ENCODE measurements at places on chromosomes 2 and 18.

- no peak for DNase-seq
Measured at GRCh38 chr2:77939370-77939769, 417.2 kb upstream of the LRRTM4 start.

DNA sequence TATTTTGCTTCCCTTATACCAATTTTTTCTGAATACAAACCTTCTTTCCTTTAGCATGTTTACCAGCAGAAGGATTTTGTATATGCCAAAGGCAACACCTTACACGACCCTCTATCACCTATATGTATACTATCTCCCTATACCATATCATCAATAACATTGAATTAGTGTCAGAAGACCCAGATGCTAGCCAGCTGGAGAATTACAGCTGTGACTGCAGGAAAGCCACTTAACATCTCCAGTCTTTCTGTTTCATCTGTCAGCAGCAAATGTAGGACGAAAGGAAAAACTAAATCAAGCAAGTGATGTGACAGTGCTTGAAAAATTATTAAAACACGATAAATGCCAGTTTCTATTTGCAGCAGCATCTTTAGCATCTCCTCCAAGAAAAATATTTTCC lies 193.7 kb downstream of the STK39 start:
- DNase-seq, result no peak

GRCh38 chr2:219689676-219690628 lies 62.5 kb downstream of the SLC4A3 start:
- peak; percentile 36 for DNase-seq

DNA sequence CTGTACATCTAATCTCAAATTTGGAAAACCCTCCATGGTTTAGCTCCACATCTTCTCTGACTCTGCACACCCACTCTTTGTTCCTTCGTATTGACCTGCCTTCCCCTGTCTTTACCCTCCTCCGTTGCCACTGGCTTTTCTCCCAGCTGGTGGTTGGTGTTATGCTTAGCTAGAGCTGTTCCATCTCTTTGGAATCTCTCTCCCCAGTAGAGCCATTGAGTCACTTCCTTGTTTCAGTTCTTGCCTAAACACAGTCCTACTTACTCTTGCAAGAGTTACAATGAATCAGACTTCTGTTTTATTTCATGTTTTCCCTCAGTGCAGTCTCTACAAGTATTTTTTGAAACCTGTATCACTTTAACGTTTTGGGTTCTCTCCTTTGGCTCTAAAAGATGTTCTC lies 263.9 kb downstream of the LTBP1 start:
- DNase-seq, result no peak

- no peak for DNase-seq
Measured at GRCh38 chr2:240569523-240569997, 1.3 kb downstream of the RNPEPL1 start.

DNA sequence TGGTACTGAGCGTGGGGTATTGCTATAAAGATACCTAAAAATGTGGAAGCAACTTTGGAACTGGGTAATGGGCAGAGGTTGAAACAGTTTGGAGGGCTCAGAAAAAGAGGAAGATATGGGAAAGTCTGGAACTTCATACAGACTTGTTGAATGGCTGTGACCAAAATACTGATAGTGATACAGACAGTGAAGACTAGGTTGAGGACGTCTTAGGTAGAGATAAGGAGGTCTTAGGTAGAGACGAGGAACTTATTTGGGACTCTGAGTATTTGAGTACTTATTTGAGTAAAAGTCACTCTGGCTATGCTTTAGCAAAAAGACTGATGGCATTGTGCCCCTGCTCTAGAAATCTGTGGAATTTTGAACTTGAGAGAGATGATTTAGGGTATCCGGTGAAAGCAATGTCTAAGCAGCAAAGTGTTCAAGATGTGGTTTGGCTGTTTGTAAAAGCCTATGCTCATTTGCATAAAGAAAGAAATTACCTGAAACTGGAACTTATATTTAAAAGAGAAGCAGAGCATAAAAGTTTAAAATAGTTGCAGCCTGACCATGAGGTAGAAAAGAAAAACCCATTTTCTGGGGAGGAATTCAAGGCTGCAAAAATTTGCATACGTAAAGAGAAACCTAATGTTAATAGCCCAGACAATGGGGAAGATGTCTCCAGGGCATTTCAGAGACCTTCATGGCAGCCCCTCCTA lies 219.6 kb downstream of the PDE1A start:
- no peak for DNase-seq

- no peak for DNase-seq
Measured at GRCh38 chr18:60668583-60668982, 296.0 kb upstream of the MC4R start.

DNA sequence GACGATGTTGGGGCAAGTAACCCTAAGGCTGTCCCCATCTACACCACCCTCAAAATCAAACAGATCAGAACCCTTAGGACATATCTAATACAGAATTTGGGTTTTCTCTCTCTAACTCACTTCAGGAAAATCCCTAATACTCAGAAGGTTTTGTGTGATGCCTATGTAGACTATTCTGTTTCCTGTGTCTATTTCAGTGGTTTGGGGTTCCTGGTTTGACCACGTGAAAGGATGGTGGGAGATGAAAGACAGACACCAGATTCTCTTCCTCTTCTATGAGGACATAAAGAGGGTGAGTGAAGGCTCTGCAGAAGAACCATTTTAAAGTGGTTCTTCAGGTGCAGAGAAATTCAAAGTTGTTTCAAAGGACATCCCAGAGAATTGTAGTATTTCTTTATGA lies 16.3 kb downstream of the SULT1C2 start:
- DNase-seq, result peak; percentile 7

GRCh38 chr2:102486941-102487702 lies 14.1 kb downstream of the SLC9A4 start:
- DNase-seq, result no peak

DNA sequence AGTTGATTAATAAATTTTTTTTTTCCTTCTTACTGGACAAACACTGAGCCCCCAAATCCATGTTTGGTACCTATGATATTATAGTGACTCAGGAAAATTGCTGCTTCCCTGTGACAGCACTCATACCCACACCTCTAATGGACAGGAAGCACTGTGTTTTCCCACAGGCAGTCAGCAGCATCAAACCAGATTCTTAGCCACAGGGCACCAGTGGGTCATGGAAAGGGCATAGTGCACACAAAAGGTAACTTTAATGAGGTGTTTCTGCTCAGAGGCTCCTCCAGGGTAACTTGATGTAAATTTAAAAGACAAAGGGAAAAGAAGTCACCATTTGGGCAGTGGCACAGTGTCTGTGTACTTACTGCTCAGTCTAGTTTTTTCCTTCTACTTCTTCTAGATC lies 34.1 kb downstream of the SERPINB11 start:
- no peak for DNase-seq

DNA sequence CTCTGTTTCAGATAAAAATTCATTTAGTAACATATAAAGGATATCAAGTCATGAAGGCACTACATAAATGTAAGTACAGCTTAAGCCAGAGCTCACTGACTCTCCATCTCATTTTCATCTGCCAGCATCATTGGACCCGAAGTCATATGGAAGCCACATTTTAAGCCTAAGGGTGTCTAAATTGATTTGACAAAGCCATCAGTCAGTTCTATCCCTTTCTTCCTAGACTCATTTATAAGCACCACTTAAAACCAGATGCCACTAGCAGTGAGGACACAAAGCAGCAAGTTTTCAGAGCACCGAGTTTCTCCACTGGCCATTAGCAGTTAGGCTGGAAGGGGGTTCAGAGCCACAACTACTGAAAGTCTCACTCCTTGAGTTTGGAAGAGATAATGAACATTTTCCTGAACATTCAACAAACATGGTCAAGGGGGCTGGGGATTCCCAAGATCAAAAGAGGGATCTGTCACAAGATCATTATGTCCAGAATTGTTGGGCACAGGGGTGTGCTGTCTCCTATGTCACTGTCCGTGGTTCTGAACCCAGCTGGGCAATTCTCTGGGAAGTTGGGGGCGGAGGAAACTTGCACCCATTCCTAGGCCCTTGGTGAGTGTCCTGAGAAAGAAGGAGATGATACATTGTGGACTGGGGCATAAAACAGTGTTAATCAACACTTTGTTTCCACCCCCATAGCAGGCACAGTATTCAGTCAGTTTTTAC lies 158.5 kb upstream of the LMAN1 start:
- DNase-seq, result no peak

GRCh38 chr2:216289470-216289869 lies 82.8 kb downstream of the MARCHF4 start:
- DNase-seq, result no peak

DNA sequence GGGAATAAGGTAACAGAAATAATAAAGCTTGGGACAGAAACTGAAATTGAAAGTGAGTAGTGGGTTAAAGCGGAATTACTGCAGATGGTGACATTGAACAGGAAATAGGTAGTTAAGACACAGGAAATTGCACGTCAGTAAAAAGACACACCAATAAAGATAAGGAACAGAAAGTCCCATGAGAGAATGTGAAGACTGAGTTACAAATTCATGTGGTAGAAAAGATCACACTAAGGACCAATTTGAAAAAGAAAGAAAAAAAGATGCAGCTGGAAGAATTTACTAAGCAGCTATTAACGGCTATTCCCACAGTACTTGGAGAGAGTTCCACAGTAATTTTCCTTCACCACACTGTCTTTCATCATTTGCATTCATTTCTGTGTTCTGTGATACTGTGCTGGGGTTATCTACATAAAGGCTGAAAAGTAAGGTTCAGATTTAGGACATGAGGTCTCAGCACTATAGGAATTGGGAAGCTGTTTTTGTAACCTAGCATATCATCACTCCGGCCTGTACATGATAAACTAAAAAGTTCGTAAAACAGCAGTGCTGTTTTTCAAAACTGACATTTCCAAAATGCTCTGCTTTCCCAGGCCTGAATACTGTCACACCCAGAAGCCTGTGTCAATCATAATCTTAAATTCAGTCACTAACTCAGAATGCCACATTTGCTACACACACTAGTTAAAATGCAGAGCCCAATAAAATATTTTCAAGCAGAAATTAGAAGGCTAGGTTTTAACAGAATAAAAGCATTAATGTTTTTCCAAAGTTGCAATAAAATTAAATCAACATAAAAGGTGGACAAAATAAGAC lies 42.9 kb downstream of the SRBD1 start:
- peak; percentile 30 for DNase-seq

- no peak for DNase-seq
Measured at GRCh38 chr18:57929922-57930321, 114.1 kb upstream of the NEDD4L start.

- no peak for DNase-seq
Measured at GRCh38 chr18:11276678-11277077, 127.3 kb upstream of the PIEZO2 start.

DNA sequence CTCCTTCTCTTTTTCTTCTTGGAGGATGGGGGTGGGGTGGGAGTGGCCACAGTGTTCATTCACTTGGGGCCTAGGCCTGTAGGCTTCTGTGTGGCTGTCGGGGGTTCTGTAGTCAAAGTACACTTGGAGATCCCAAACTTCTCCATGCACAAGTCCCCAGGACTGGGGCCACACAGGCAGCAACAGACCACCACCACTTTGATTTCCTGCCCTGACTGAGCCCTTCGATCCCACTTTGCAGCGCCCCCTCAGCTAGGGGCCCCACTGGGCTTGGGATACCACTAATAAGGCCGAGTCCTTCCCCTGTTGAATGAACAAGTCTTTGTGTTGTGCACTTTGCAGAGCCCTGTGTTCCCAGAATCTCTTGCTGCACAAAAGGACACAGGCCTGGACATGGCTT lies 5.5 kb upstream of the TEX51 start:
- no peak for DNase-seq

DNA sequence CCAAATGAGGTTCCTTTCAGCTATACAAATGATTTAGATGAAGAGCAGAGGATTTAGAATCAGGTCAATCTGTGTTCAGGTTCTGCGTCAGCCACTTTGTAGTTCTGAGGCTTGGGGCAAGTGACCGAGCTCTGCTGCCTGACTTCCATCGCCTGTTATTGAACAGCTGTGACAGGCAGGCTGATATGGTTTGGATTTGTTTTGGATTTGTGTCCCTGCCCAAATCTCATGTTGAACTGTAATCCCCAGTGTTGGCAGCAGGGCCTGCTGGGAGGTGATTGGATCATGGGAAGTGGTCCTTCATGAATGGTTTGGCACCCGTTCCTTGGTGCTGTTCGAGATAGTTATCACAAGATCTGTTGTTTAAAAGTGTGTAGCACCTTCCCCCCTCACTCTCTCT lies 18.6 kb downstream of the TYMS start:
- DNase-seq, result no peak

- no peak for DNase-seq
Measured at GRCh38 chr18:28439870-28440269, 262.9 kb upstream of the CDH2 start.

GRCh38 chr18:79624356-79625170 lies 55.0 kb upstream of the CTDP1 start:
- DNase-seq, result no peak

DNA sequence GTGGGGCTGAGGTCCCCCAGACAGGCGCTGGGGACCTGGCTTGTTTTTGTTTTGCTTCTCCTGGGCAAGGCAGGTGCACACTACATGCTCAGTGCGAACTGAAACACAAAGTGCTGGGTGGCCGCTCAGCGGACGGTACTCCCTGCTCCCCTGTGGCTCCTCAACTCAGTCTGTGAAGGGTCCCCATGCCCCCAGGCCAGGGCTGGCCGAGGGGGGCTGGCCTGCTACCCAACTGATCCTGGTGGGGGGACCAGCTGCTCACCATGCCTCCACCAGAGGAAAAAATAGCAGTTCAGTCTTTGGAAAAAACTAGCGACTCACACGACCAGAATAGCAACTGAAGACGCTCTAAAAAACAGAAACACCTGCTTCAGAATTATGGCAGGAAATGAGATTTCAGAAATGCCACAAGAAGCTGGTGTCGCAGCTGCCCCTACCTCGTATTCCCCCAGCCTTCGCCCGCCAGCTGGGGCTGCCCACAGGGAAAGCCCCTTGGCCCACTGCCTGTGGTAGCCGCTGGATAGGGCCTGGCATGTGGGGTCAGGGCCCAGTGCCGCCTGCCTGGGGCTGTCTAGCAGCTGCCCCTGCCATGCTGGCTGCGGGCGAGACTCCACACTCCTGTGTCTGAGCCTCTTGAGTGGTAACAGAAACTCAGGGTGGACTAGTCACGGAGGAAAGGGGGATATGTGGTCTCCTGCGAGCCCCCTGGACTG lies 43.7 kb downstream of the MEX3C start:
- DNase-seq, result peak; percentile 29

- no peak for DNase-seq
Measured at GRCh38 chr2:180385601-180386201, 378.6 kb upstream of the CWC22 start.

GRCh38 chr2:105055613-105056012 lies 17.7 kb downstream of the MRPS9 start:
- DNase-seq, result no peak

DNA sequence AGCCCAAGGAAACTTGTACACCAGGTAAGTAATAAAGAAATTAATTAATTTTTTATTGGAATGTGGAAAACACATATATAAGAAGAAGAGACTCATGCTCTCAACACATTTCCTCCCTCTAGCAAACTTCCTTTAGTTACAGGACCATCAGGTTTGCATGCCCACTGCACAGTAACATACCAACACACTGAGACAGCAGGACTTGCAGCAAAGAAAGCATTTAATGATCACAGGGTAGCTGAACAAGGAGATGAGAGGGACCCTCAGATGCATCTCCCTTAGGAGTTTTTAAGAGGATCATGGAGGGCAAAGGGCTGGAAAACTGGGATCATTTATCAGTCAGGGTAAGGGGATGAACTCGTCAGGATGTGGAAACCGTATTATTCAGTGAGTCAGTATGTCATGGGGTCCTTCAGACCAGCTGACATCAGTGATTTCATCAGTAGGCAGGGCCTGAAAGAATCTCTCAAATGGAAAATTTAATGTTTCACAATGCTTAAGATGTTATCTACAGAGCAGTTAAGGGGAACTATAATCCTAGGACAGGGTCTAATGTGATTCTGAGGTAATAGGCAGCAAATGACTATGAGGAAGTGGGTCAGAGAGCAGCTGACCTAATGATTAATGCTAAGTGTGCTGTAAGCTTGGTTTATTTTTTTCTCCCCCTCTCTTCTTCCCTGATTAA lies 193.8 kb upstream of the RND3 start:
- no peak for DNase-seq

Data from GM18507 (cell line).